ENCODE measurements at places on chromosomes 4 and X. TPM values are rescaled to one million over a fixed set of nuclear protein-coding genes. Genes with fewer than 3 reads are reported as not detected.

DNA sequence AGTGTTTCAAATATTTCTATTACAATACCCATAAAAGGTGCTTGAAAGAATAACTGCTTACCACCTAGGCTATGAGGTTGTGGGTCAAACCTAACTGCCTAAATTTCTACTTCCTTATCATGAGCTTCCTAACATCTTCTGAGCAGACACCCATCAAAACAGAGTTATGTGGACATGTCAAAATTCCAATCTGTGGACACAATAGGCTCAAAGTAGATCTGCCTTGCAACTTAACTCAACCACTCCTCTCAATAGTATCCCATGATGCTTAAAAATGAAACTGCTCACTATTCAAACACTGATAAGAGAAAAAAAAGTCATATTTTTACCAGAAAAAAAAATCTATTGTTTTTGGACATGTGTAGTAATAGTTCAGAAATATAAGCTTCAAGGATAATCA, 462.7 kb downstream of the INPP4B start:
- no peak for DNase-seq

DNA sequence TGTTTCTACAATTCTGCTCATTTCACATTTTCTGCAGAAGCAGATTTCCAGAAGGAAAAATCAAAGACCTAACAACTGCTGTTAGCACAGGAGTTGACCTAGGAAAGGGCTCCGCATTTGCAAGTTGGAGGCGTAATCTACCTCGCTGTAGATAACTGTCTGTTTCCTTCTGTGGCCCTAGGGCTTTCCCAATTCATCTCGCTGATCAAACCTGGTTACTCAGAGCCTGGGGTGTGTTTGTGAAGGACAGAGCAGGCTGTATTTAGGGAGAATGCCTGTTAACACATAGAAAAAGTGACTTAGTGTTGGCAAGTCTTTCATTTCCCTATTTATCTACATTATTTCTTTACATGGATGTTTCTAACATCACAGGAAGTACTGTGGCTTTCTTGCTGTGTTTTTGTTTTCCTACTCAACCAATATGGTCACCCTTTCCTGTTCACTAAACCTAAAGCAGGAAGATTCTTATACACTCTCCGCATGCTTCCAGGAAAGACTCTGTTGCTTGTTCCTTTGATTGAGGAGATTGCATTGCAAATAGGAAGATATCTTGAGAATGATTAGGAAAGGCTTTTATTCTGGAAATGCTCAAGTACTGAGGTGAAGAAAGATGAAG, 40.5 kb downstream of the AGA start:
- no peak for DNase-seq

Gene VCX2
- not detected for total RNA-seq

GRCh38 chr4:166198041-166198440, 325.0 kb downstream of the TLL1 start:
- DNase-seq = no peak

DNA sequence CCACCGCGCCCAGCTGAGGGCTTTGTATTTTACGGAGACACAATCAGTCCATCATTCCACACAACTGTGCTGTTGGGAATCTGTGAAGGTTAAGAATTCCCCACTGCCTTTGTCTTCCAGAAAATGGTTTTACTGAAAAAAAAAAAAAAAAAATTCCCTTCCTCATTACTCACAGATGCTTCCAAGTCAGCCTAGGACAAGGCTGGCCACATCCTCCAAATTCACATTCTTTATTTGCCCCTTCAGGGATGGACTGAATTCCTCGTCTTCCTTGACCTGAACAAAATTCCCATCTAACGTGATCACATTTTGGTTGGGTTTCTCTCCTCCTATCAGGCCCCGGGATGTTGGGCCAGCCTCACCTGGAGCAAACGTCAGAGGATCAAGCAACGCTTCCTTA, 130.3 kb downstream of the DHRSX start:
- DNase-seq = no peak

- DNase-seq = no peak
Measured at GRCh38 chrX:70322784-70323183, 32.9 kb downstream of the KIF4A start.

DNA sequence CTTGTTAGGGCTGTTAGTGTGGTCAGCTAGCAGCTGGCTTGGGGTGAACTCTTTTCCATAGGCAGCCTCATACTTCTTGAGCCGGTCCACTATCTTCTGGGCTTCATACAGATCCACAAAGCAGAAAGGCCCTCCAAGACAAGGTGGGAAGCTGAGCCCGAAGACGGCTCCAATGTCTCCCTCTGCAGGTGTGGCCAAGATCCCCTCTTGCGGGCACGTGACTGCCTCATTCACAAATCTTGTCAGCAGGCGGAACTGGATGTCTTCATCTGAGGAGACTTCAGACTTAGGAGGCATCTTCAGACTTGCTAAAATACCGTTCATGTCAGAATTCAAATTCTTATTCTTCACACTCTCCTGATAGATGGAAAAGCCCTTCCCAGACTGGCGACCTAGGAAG, 25.3 kb downstream of the CPE start:
- DNase-seq = no peak
